Fibroblast of lung (primary cell): ENCODE measurements at places on chromosomes 4 and X. TPM values are rescaled to one million over a fixed set of nuclear protein-coding genes. Genes with fewer than 3 reads are reported as not detected.
A peak's percentile ranks its signal among the peaks of the same experiment; 100 is the strongest.

GRCh38 chr4:139282065-139282720, 2.2 kb upstream of the MGARP start:
- DNase-seq: peak; percentile 85

- no peak for DNase-seq
These were observed 180.2 kb downstream of the HMGN5 start for GRCh38 chrX:81021478-81021877.

- DNase-seq: no peak
These were observed 702 bp downstream of the KLHL5 start for GRCh38 chr4:39062770-39063097.

Gene OTUD6A
- total RNA-seq: not detected in 2 replicates

- DNase-seq: peak; percentile 3
These were observed 19.9 kb downstream of the ANK2 start for GRCh38 chr4:113069212-113069892.

DNA sequence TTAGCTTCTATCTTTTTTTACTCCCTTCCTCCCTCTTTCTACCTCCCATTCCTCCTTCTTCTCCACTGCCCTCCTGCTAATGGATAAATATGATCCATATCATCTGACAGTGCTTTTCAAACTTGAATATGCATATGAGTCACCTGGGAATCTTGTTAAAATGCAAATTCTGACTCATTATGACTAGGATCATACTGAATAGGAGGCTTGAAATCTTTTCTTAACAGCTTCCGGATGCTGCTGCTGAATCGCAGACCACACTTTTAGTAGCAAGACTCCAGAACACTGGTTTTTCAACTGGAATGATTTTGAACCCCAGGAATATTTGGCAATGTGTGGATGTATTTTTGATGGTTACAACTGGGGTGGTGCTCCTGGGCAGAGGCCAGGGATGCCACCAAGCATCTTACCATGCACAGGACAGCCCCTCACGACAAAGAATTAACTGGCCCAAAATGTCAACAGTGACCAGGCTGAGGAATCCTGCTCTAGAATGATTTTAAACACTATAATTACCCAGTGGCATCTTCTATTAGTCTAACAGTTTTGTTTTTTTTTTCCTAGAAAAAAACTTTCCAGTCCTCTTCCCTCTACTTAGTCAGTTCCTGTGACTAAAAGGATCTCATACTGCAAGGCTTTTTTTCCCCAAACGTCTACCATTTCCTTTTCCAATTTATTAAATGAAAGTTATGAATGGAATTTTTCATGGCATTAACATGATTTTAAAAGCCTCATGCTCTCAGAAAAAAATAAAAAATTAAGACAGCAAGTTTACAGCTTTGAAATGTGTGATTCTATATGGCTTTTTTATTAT, 10.6 kb upstream of the PYURF start:
- peak; percentile 94 for DNase-seq
